NCI-H1694 treated with DMSO at 0.1 percent for 48 hours (cell line): ENCODE measurements at places on chromosomes 3 and 15.

- no peak for DNase-seq
These were observed 2.4 kb downstream of the PML start for GRCh38 chr15:73996939-73997338.

DNA sequence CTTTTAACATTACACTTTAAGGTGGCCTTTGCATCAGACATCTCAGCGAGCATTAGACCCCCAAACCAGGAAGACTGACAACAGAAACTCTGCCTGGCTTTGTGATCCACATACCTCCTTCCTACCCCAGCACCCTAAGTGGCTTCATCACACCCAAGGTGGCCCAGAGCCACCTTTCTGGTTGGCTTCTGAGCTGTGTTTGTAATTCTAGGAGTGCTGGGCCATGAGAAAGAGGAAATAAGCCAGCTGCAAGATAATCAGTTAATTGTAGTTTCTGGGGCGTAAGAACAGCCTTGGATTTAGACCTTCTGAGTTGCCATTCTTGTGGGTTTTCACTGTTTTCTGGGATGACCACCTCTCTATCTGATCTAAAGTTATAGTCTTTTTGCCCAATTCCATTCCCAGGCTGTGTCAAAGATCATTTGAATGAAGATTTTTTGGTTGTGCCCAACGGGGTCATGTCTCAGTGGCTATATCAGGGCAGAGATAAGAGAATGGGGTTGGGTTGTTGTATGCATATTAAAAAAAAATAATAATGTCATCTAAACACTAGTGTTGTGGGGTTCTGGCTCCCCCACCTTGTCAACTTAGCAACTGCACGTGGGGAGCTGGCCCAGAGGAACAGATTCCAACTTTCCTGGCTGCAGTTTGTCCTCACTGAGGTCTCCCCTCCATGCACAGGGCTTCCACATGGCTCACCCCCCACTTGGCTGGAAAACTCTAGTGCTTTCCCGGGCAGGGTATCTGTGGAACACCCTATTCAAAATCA is 234.8 kb upstream of the WNT5A start:
- DNase-seq: no peak

DNA sequence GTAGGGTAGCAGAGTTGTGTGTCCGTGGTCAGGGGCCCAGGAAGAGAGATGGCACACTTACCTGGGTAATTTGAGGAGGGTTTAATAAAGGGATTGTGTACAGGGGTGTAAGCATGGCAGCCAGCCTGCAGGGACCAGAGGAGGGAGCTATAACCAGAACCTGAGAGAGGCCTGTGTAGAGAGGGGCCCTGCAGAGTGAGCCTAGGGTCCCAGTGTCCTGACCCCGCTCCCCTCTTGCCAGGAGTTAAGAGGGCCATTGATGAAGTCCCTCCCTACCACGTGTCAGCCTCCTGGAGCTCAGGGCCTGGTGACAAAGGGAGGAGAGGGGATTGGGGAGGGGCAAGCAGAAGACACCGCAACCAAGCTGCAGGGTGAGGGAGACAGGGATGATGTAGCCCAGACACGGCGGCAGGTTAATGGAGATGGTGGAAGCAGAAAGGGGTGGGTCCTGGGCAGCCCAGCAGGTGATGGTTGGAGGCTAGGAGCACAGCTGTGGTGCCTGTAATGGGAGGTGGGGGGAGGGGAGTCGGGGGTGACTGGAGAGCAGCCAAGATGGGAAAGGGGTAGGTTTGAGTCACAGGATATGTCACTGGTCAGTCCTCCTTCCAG is 165.4 kb upstream of the TOPAZ1 start:
- no peak for DNase-seq

- DNase-seq: no peak
These were observed 389.0 kb upstream of the LMCD1 start for GRCh38 chr3:8112587-8112986.

- DNase-seq: no peak
These were observed 101.2 kb upstream of the SMAD3 start for GRCh38 chr15:66964111-66964738.

DNA sequence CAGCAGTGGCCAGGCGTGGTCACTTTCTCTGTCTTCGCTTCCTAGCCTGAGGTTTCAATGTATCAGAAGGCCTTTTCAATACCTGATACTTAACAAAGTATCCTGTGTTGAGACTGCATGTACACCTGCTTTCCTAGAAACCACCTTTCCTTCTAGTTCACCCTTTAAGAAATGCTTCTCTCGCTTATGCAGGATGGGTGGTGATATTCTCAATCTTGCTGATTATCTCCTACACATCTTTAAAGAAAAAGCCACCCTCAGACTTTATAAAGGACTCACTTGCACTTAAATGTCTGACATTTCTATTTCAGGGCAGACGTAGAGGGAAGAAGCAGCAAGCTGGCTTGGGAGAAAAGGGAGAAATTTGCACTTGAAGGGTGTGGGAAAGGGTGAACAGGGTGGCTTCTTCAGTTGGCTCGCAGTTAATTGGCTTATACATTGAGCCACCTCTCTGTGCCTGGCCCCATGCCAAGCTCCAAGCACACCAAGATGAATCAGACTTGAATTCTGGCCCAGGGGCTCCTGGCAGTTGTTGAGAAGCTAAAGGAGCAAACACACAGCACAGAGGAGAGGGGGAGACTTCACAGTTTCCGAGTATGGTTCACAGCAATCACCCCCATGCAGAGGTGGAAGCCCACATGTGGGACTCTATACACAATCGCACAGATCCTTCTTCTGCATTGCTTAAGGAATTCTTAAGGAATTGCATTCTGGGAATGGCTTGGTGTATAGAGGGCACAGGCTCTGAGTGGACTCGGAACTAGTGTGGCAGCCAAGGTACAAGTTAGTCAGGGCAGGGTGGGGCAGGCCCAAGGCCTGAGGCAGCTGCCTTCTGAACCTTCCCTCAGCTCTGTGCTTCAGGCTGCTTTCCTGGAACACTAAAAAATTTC is 1.3 kb downstream of the ARL6IP5 start:
- no peak for DNase-seq

DNA sequence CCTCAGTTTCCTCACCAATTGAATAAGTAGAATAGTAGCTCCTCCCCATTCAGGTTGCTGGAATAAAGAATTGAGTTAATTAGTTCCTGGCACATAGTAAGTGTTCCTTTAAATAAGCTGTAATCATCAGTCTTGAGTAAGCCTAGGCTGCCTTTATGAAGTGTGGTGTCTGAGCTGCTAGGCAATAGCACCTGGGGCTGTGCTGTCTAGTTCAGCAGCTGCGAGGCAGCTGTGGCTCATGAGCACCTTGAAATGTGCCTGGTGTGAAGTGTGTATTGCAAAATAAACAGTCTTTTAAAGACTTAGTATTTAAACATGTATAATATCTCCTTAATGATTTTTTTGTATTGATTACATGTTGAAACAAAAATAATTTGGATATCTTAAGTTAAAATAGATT is 77.6 kb downstream of the TOP2B start:
- DNase-seq: no peak

- DNase-seq: no peak
These were observed 69.3 kb upstream of the CGNL1 start for GRCh38 chr15:57306944-57307411.

DNA sequence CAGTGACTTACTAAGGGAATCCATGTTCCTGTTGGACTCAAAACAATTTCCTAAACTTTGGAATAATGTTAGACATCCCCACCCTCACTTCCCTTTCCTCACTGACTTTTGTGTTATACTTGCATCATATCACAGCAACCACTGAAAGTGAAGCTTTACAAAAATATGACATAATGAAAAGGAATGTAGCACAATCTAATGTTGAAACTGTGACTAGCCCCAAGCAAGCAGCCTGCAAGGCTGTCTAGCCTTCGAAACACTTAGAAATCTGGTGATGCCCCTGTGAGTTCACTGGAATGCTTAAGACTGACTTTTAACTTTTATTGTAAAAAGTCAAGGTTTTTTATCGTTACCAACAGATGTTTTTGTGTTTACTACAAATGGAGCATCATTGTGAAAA is 203.7 kb upstream of the ZNF385D start:
- no peak for DNase-seq

- no peak for DNase-seq
These were observed 60.1 kb downstream of the FNDC3B start for GRCh38 chr3:172099495-172099808.

- DNase-seq: peak; percentile 93
These were observed 5.7 kb upstream of the DYNLT2B start for GRCh38 chr3:196323691-196324090.

DNA sequence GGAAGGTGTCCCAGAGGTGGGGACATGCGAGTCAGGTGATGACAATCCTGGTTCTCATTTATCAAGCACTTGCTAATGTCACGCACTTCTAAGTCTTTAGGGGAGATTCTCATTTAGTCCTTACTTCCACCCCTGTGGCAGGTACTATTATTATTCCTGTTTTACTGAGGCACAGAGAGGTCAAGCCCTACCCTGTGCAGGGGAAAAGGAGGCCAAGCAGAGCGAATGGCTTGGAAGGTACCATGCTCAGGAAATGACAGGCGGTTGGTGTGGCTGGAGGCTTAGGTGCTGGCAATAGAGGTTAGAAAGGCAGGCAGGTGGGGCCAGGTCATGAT is 268.9 kb downstream of the UACA start:
- no peak for DNase-seq

- no peak for DNase-seq
These were observed 39.4 kb downstream of the CD200 start for GRCh38 chr3:112372396-112372795.

DNA sequence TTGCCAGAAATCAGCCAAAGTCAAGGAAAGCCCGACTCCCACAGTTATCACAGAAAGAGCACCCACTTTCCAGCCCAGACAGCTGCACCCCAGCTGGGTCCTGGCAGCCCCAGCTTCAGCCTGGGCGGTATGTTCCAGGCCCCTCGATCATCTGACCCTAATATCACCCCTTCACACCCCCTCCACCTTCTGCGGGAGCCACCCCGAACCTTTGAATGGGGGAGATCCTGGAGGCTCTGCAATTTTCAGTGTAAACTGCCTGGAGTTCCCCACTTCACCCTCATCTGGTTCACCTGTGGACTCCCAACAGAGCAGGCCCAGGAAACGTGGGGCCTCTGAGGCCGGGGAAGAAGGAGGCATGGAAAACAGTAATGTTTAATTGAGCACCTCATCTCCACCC is 5.9 kb downstream of the PRSS50 start:
- DNase-seq: no peak

DNA sequence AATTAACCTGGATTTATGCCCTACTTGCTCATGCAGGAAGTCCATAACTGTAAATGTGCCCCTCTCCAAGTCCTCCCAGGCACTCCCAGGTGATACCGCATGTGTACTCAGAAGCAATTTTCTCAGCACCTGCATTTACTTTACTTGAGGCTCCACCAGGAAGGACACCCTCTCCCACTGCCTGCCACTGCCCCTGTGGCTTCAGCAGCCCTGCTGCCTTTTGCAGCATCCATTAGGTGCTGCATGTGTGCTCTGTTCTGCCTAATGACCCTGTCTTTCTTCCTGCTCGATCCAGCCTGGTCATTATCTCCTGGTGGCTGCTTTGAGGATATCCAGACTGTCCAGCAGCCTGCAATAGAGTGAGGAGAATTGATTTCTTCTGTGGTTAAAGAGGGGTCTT is 107.6 kb upstream of the SEMA6D start:
- no peak for DNase-seq

DNA sequence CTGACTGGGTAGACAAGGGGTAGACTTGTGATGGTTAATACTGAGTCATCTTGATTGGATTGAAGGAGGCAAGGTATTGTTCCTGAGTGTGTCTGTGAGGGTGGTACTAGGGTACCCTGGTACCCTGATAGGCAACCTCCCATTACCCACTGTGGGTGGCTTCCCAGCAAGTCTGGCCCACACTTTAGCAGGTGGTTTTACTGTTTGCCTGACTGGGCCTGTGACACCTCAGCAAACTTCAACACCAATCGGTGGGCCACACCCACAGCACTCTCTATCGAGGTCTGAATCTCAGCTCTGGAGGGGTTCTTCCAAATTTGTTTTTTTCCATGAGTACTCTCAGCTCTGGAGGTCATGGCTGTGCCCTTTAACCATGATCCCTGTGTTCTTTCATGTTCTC is 24.6 kb upstream of the SH3GL3 start:
- DNase-seq: no peak

GRCh38 chr3:139540651-139541531 is 1.3 kb upstream of the RBP1 start:
- no peak for DNase-seq

GRCh38 chr15:88651971-88652370 is 13.2 kb downstream of the ISG20 start:
- no peak for DNase-seq

- DNase-seq: no peak
These were observed 800.7 kb upstream of the ALCAM start for GRCh38 chr3:104566054-104566453.

- peak; percentile 46 for DNase-seq
These were observed 35.6 kb downstream of the AGBL1 start for GRCh38 chr15:86115145-86115801.

DNA sequence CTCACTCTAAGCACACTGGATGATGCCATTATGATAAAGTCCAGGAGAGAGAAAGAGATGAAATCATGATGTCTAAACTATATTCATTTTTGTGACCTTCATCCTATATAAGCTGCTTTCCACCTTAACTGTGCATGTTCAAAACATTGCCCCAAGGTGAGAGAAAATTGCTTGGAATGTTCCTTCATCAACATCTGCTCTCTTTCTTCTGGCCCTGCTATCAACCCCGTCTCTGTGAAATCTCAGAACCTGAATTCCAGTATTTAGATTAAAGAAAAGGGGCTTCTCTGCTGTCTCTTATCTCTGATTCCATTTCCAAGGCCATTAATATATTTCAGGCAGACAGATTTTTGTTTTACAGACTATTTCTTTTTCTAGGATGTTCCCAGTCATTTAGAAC is 47.3 kb upstream of the PHLDB2 start:
- DNase-seq: no peak

DNA sequence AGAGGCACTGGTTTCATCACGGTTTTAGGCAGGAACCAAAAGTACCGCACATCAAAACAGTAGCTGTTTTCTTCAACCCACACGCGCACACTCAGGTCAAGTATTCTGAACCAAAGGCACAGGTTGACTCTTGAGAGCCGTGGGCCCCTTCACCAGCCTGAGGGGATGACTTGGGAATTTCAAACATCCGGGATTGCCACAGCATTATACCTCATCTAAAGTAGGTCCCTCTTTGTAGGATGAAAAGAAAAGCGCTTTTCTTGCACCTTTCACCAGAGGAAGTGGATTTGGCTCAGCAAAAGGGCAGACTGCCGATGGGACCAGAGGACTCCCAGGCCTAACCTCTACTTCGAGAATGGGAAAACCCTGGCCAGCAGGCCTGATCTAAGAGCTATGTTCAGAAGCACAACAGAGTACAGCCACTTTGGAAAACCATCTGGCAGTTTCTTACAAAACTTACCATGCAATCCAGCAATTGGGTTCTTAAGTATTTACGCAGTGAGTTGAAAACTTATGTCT is 88.2 kb upstream of the PROK2 start:
- DNase-seq: no peak

- no peak for DNase-seq
These were observed 108.1 kb downstream of the USP13 start for GRCh38 chr3:179760944-179761343.

- peak; percentile 20 for DNase-seq
These were observed 25.9 kb downstream of the SLC9A9 start for GRCh38 chr3:143822374-143822773.
